ENCODE measurements at places on chromosomes 5 and 9.

GRCh38 chr5:59360130-59360555 is 533.4 kb downstream of the PDE4D start:
- no peak for DNase-seq

GRCh38 chr5:948472-949274 is 56.0 kb downstream of the TRIP13 start:
- no peak for DNase-seq

DNA sequence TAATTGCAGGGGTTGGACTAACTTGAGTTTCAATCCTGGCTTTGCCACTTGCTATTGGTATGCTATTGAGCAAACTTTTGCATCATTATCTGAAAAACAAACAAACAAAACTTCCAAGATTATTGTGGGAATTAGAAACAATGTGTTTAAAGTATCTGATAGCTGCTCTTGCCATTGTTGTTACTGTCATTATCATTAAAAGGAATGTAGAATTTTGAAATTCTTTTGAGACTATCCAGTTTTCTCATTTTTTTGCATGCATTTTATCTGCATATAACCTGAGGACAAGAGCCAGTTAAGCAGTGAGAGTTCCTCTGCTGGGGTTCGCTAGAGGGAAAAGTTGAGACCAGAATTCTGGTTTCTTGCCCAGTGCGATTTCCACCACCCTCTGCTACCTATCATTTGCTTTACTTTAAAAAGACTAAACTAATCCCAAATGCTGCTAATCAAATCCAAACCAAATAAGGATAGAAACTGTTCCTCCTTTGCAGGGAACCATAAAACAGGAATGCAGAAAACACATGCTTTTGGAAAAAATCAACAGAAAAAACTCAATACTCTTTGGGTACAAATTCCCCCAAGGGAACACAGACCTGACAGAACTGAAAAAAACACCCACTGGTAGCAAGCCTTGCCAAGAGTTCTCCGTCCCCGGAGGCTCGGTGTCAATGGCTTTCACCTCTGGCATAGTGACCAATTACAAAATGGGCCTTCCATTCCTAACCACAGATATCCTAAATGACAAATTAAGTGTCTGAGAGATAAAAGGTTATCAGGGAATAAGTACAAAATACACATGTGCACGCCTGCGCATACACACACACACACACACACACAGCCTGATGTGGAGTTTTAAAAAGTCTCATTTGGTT is 373.7 kb downstream of the ARL15 start:
- peak; percentile 84 for DNase-seq

DNA sequence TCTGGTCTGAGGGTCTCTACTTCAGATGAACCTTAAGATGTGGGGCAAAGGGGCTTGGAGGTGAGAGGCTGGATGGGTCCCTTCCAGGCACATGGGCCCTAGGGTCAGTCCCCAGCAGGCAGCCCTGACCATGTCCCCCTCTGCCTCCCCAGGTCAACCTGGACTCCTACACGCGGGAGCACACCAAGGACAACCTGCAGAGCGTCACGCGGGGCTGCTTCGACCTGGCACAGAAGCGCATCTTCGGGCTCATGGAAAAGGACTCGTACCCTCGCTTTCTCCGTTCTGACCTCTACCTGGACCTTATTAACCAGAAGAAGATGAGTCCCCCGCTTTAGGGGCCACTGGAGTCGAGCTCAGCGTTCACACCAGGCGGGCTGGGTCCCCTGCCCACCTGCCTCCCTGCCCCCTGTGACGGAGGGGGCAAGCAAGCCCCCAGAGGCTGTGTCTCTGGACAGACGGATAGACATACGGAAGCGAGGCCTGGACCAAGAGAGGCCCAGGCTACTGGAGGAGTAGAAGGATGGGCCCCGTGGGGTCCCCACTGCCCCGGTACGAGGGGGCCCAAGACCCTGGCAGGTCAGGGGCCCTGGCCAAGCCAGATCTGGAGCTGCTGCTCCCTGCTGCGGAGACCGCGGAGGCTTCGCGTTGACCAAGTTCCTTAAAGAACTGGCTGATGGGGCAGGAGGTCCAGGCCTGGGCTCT is 133.2 kb downstream of the RGS3 start:
- no peak for DNase-seq

DNA sequence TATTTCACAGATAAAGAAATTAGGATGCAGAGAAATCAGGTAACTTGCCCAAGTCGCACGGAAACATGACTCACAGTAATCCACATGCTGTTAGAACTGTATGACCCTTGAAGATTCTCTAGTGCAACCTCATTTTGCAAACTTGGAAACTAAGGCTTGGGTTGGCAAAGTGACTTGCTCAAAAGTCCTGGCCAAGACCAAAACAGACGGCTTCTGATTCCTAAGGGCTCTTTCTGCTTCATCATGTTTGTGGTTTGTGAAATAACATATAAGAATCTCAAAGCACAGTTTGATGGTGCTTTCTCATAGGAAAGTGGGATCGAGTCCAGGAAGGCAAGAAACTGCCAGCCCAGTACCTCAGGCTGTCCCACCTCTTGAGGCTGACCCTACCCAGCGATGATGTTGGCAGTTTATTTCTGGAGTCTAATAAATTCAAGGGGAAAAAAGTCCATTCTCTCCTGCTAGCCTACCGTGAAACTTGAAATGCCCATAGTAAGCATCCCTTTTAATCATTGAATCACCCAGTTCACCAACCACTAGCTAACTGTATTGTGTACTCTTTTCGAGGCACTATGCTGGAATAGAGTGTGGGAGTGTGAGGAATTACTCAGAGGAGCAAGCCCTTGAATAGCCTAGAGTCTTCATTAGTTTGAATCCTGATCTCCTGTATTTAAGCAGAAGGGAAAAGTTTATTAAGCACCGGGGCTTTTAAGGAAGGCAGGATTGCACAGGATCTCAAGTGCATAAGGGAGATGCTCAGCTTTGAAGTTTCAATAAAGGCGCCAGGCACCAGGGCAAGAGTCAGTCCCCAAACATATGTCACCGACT is 14.1 kb downstream of the CAPSL start:
- no peak for DNase-seq

- peak; percentile 55 for DNase-seq
These were observed 36.7 kb downstream of the NFIB start for GRCh38 chr9:14277244-14277643.

DNA sequence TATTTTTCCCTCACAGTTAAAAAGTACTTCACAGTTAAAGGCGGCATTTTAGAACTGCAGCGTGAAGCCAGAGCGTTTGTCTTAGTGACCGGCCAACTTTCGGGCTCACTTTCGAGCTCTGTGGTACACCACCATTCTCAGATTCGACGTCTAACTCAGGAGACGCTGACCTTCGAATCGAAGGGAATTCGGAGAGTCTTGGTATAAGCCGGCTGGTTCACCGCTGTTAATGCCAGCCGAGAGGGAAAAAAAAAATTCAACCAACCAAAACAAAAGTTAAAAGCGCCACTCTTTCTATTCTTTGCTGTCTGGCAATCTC is 544 bp upstream of the SNX24 start:
- DNase-seq, result no peak

GRCh38 chr5:180366326-180366725 is 13.2 kb upstream of the GFPT2 start:
- no peak for DNase-seq

DNA sequence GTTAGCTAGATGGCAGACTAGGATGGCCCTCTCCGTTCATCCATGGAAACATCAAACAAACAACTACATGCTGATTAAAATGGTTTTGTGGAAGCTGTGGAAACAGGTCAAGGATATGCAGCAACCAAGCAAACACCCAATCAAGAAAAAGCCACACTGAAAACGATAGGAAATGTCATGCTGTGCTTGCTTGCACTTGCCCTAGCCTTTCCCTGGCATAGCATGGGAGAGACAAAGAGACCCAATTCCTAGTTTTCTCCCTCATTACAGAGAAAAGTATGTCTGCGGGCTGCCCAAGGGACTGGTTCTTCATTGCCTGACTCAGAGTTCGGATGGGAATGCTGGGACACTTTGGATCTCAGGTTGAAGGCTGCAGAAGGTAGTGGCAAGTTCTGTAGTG is 98.7 kb downstream of the FANCC start:
- no peak for DNase-seq

- DNase-seq, result no peak
These were observed 60.3 kb downstream of the MAPKAP1 start for GRCh38 chr9:125646621-125647100.

DNA sequence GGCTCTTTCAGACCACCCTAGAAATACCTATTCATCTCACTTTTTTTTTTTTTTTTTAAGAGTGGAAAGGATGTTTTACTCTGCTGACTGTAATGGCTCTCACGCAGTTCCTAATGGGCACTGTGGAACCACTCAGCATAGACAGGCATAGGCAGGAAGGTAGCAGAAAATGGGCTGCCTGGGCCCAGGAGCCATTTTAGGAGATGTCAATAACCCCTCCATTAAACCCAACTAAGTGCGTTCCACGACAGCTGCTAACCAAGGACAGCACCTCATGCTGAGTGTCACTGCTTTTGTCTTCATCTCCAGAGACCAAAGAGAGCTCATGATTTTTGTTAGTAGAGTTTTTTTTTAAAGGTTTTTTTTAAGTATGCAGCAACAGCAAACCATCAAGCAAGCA is 15.3 kb downstream of the MAP1B start:
- no peak for DNase-seq

All from lung (tissue), 17 donors.